ENCODE measurements at places on chromosomes 7 and 10.

- DNase-seq, result no peak
Measured at GRCh38 chr7:1704811-1705738, 35.0 kb downstream of the ELFN1 start.

GRCh38 chr10:25493122-25493893 lies 318.5 kb downstream of the GPR158 start:
- no peak for DNase-seq

DNA sequence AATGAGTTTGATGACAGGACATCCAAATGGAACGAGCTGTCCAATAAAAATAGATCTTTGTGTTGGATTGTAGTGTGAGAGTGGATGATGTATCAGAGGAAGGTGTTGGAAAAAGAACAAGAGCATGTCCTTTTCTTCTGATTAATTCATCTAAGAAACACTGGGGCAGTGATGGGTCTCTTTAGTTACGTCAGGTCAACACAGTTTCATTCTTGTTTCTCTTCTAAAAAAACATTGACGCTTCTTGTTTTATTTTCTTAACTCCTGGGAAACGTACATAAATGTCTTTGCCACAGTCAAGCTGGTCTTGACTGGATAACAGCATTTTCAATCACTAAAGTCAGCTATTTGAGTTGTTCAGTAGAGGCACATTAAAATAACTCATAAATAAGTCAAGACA lies 67.0 kb downstream of the PPP1R9A start:
- DNase-seq, result no peak

- no peak for DNase-seq
Measured at GRCh38 chr7:55502858-55503440, 69.4 kb downstream of the VOPP1 start.

DNA sequence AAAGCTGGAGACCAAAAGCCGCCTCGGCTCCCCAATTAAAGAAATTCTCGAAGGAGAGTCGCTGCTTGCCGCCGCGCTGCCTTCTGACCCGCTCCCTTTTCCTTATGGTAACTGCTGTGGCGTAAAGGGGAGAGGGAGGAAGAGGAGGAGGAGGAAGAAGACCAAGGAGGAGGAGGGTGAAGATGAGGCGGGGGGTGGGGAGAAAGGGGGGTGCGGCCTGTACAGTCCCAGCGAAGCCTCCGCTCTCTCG lies 388 bp downstream of the CNOT4 start:
- DNase-seq, result no peak

GRCh38 chr10:66472156-66472555 lies 453.7 kb upstream of the LRRTM3 start:
- no peak for DNase-seq

Measured in urinary bladder (tissue), 4 donors.